ENCODE measurements at places on chromosomes 7 and 10.

DNA sequence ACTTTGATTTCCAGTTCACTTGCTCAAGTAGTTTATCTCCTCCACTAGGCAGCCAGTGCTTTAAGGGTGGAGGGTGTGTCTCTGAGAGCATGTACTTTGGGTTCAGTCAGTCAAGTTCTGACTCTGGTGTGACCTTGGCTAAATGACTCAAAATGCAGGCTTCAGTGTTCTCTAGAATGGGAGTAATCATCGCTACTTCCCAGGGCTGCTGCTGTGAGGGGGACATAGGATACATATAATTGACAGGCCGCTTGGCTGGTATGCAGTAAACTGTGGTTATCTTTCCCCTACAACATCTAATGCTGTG, 3.5 kb downstream of the PTPRE start:
- DNase-seq = no peak

DNA sequence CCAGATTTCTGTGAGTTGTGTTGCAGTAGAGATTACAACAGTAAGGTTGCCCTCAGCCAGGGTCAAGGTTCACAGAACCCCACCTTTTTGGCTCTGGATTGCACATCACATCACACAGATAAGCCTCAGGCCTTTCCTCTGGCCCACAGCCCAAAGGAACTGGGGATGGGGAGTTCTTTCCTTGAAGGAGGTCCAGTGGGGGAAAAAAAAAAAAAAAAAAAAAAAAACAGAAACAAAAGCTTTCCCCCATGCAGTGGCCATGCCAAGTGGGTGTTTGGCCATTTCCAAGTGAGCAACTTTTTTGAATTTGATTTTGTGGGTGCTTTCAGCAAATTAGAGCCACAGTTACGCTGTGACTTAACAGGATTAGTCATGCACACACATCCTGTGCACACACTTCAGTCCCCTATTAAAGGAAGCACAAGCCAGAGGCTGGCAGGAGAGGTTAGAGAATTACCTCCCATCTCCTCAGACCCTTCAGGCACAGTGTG, 79.3 kb upstream of the NANOS1 start:
- no peak for DNase-seq

GRCh38 chr7:140661124-140661523, 11.6 kb upstream of the ADCK2 start:
- DNase-seq = no peak

DNA sequence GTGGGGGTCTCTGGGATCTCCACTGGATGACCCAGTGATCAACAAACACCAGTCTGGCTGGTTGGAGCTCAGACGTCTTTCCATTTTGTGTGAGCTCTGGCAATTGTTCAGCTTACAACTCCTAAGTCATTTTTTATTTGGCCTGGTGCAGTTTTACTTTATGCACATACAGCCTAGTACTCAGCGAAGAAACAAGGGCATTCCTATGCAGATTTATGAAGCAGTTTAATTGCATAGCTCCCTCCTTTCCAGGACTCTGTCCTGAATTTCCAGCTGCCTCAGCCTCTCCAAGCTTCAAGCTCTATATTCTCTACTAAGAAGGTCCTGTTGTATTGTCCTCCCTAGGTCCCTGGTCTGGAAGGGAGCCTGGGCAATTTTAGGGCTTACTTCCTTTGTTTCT, 145.6 kb upstream of the GALNT17 start:
- DNase-seq = no peak

- DNase-seq = no peak
Observed at GRCh38 chr10:76935941-76936613, 701.5 kb downstream of the KCNMA1 start.

DNA sequence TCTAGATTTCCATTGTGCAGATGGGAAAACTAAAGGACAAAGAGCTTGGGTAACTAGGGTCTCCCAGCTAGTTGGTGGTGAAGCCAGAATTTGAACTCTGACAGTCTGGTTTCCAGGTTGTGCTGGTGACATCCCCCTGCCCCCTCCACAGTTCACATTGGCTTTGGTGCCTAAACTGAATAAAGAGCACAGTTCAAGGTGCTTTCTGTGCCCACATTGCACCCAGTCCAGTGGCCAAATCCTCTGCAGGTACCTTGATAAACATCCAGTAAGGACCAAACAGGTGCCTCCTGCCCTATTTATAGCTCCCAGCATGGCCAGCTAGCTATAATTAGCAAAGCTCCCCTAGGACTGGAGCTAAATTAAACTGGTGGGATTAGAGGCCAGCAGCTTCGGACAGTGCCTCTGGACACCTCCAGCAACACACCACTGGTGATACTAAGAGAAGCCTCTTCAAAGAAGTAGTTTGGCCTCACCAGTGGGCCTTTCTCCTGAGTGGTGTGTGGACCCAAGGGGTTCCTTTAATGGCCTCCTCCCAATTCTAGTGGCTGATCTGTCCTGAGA, 59.9 kb downstream of the KCNMA1 start:
- no peak for DNase-seq

GRCh38 chr10:119209035-119209735, 1.8 kb downstream of the GRK5 start:
- peak; percentile 71 for DNase-seq

- DNase-seq = no peak
Observed at GRCh38 chr10:51468424-51468823, 231.0 kb downstream of the CSTF2T start.

DNA sequence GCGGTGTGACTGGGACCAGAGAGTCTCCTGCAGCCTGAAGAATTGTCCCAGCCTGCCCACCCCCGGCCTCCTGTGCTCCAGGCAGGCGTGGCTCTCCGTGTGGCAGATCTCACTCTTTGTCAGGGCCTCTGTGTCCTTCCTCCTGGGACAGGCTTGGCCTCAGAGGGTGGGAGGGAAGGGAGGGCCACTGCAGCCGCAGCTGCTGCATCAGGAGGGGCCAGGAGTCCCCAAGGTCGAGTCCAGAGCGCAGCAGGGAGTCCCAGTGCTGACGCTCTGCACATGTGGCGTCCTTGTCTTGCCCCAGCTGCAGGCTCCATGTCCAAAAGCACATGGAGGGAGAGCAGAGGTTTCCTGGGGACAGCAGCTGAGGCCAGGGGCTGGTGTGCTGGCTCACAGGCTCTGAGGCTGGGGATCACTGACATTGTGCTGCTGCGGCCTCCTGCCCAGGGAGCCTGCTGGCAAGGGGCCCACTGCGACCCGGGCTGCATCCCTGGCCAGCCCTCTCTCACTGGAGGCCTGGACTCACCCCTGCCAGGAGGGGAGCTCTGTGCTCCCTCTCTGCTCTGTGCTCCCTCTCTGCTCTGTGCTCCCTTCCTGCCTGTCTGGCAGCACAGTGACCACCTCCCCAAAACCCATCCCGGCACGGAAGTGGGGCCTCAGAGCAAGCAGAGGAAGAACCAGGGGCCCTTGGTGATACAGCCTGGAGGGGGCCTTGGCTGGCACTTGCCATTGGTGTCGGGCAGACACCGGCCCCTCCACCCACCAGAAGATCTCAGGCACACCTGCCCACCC, 114.6 kb upstream of the RET start:
- DNase-seq = no peak

DNA sequence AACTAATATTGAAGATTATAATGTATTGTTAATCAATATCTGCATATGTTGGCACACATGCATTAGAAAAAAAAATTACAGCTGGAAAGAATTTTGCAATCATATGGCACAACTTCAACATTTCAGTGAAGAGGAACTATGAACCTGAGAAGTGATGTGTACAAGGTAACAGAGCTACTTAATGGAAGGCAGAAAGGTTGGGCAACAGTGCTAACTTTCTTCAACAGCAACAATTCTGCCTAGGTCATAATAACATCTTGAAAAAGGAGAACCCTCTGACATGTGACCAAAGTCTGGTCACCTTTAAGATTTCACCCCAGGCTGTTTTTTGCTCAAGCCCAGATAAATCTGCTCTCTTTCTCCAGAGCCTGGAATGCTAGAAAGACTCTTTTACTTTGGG, 47.9 kb upstream of the SKAP2 start:
- DNase-seq = no peak

GRCh38 chr10:73065441-73065840, 31.2 kb downstream of the P4HA1 start:
- DNase-seq = no peak

GRCh38 chr7:29249860-29250259, 55.3 kb downstream of the CHN2 start:
- DNase-seq = no peak

DNA sequence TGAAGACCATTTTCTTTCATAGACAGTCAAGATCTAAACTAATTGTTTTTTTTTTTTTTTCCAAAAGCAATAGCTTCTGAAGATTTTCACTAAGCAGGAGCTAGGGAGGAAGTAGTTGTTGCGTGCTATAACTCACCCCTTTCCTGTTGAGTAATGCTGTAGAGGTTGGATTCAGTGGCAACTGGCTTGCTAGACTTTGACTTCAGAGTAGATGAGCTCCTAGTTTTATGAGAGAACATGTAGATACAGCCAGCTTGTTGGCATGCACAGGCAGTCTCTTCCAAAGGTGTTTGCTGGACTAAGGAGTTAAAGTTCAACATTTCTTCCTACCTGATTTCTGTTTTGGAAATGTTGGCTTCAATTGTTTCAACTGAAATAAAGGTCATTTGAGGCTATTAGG, 66.2 kb upstream of the MXI1 start:
- DNase-seq = no peak

DNA sequence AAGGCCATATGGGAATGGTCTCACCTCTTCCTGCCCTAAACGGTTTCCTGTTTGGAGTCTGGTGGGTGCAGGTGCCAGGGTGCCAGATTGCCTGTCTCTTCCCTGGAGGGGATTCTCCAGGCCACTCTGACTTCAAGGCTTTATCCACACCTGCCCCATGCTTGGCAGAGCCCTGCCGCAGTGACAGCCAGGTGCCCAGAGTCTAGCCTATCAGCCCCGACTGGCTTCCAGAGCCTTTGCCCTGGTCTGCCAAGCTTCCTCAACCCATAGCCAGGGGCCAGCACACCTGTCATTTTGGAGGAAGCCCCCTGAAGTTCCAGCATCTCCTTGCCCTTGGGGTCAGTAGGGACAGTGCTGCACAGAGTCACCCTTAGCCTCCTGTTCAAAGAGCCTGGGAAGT, 21.6 kb downstream of the TBATA start:
- DNase-seq = no peak

- DNase-seq = no peak
Observed at GRCh38 chr10:17455015-17455520, 673 bp upstream of the ST8SIA6 start.

GRCh38 chr7:92932450-92932849, 96.1 kb upstream of the CDK6 start:
- DNase-seq = no peak

GRCh38 chr10:70615784-70616522, 13.4 kb upstream of the PRF1 start:
- DNase-seq = no peak

- DNase-seq = no peak
Observed at GRCh38 chr7:6242561-6242960, 29.9 kb downstream of the CYTH3 start.

GRCh38 chr10:34907743-34908430, 92.8 kb upstream of the PARD3 start:
- no peak for DNase-seq

DNA sequence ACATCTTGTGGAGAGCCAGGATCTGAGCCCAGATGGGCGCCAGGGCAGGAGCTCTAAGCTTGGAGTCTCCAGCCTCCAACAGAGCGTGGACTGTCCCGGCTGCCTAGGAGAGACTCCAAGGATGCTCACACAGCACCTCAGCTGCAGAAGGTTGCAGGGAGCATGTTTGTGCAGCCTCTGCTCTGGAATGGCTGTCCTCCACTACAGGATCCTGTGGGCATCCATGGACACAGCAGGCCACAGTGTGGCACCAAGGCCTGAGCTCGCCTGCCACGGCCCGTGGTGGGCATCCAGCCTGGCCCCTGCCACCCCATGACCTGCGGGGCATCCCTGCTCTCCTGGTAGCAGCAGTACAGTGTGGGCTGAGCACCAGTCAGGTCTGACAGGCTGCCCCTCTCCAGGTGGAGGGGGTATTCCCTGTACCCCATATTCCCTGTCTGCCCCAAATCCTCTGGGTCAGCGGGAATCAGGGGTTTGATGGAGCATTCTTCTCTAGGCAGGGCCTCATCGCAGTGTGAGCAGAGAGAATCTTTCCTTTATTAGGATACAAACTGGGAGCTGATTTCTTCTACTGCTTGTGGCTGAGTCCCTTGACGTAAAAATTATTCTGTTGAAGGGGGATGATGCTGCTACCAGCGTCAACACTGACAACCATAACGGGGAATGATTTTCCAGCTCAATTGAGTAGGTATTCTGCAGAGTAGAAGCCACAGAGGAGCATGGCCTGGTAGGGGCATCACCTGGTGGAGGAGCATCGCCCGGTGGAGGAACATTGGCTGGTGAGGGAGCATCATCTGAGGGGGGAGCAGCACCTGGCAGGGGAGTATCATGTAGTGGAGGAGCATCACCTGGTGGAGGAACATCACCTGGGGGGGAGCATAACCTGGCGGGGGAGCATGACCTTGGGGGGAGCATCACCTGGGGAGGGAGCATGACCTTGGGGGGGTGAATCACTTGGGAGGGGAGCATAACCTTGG, 60.6 kb downstream of the GLRX3 start:
- no peak for DNase-seq

Data from activated naive CD4-positive, alpha-beta T cell treated with Interleukin-2 at 50 U/mL for 16 hours (primary cell).